Muscle of leg (tissue), 16 donors: ENCODE measurements at places on chromosomes 3 and 15. TPM values are rescaled to one million over a fixed set of nuclear protein-coding genes. Genes with fewer than 3 reads are reported as not detected.
A peak's percentile ranks its signal among the peaks of the same experiment; 100 is the strongest.

GRCh38 chr3:187748050-187748481 lies 2.8 kb upstream of the BCL6 start:
- H3K4me3 ChIP-seq = no peak overlapping the region
- H3K4me1 ChIP-seq = peaks cover 23% of the 10 kb centered on the region
- peak; percentile 94 for DNase-seq
- no peaks in the 10 kb centered on the region for H3K36me3 ChIP-seq

- no peak for DNase-seq
- no peaks in the 10 kb centered on the region for H3K27me3 ChIP-seq
- peaks cover 8% of the 10 kb centered on the region for H3K36me3 ChIP-seq
- peaks cover 7% of the 10 kb centered on the region for H3K4me1 ChIP-seq
- no peak overlapping the region for H3K4me3 ChIP-seq
These were observed 77.4 kb downstream of the FLNB start for GRCh38 chr3:58085616-58086015.

Gene AP3B2
- total RNA-seq = 0.18 TPM

DNA sequence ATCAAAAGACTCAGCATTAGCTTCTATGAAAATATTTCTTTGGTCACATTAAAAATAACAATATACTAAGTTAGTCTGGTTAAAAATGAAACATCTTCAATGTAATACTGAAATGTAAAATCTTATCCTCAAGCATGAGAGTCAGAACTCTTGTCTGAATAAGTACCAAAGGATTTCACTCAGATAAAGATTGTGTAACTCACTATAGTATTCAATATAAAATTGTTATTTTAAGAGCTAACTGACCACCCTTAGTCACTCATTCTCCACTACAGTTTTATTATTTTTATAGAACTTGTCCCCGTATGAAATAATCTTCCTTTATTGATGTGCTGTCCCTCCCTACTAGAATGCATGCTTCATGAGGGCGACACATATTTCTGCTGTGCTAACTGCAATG lies 426.3 kb downstream of the MECOM start:
- no peak overlapping the region for H3K4me3 ChIP-seq
- no peak for DNase-seq
- H3K4me1 ChIP-seq = no peaks in the 10 kb centered on the region
- H3K36me3 ChIP-seq = no peaks in the 10 kb centered on the region

Gene OSBPL10
- 7.6 TPM for total RNA-seq

Gene CTXND1
- 0.44 TPM for total RNA-seq

DNA sequence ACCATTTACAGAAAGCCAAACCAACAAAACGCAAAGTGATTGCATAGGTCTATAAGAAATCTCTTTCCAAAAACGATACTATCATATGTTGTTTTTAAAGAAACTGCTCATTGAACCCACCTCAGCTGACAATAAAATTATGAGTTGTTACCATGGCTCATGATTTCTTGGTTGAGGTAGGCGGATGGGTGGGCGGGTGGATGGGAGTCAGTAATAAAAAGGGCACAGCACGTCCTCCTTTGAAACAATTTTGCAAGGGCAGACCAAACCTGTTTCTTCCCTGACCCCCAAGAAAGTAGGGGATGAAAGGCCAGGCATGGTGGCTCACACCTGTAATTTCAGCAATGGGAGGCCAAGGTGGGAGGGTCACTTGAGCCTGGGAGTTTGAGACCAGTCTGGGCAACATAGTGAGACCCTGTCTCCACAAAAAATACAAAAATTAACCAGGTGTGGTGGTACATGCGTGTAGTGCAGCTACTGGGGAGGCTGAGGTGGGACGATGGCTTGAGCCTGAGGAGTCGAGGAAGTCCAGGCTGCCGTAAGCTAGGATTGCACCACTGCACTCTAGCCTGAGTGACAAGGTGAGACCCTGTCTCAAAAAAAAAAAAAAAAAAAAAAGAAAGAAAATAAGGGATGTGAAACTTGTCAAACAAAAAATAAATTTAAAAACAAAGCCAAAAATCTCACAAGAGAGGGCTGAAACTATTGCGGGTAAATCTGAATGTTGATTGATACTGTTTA lies 2.1 kb downstream of the ABHD10 start:
- no peaks in the 10 kb centered on the region for H3K36me3 ChIP-seq
- no peak for DNase-seq
- no peak overlapping the region for H3K4me3 ChIP-seq
- H3K27me3 ChIP-seq = no peaks in the 10 kb centered on the region
- no peak overlapping the region for H3K27ac ChIP-seq

Gene POPDC2
- 16.1 TPM for total RNA-seq

Gene TMEM43
- total RNA-seq = 66.1 TPM

DNA sequence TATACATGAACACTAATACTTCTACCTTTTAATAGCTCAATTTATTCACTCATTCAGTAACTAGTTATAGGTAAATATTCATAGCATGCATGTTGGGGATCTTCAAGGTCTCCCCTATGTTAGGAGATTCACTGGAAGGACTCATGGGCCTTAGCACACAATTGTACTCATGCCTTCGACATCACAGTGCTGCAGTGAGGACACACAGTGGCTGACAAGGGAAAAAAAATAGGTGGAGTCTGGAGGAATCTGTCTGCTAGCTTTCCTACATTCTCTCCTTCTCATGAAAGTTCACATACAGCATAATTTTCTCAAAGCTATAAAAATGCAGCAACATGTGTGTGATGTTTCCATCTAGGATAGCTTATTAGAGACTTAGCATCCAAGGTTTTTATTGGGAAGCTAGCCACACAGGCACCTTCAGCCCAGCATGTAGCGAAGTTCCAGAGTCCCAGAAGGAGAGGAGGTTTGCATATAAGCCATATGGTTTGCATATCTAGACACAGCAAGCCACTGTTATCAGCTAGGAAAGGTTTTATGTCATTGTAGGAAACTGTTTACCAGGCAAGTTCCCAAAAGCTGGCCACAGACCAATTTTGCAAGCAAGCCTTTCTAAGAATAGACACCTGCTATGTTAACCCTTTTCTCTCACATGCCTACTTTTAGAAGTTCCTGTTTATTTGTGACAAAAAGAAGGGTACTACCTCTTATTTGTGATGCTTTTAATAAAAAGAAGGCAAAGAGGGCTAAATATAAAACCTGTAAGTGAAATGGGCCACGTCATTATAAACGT lies 46.4 kb downstream of the MORC1 start:
- no peaks in the 10 kb centered on the region for H3K36me3 ChIP-seq
- no peaks in the 10 kb centered on the region for H3K4me1 ChIP-seq
- peak; percentile 33 for DNase-seq
- H3K27me3 ChIP-seq = no peaks in the 10 kb centered on the region
- H3K4me3 ChIP-seq = no peak overlapping the region
- H3K27ac ChIP-seq = no peak overlapping the region

DNA sequence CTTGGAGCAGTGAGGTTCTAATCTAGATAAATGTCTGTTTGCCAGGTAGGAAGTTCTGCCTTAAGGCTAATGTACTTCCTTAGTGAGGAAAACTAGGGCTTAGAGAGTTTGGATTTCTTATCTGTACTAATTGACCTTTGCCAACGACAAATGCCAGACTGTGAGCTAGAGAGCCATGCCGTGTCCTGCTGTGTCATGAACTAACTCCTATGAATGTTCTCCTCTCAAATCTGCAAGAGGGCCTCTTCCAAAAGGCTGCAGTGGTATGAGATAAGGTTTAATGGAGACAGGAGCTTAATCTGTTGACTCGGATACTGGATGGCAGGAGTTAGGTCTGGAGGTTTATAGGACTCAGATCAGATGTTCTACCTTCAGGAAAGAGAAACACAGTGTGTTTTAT lies 524.9 kb downstream of the NTRK3 start:
- H3K36me3 ChIP-seq = no peaks in the 10 kb centered on the region
- no peak overlapping the region for H3K4me3 ChIP-seq

DNA sequence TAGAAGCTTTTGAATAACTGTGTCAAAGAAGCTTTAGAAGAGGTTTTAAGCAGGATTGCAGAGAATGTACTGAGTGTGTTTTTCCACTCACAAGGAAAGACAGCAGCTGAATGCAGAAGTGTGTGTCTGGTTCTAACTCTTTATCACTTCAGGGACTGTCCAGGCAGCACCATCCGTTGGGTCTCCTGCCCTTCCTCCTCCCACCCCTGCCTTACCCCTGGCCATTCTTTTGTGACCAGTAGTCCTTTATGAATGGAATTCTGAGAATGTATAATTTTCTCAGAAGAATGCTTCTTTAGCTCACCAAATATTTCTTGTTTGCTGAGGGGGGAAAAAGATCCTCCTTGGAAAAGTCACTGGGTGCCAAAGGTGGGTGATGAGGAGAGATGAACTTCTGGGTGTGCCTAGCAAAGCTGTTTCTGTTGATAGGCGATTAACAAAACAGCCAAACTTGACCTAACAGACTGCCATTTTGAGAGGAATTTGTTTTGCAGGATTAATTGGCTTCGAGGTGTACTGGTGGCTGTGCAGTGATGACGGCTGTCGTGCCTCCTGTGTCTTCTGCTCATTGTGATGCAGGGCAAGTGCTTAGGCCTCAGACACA lies 70.9 kb downstream of the IGF1R start:
- H3K27me3 ChIP-seq = no peaks in the 10 kb centered on the region
- H3K4me1 ChIP-seq = peaks cover 51% of the 10 kb centered on the region
- no peaks in the 10 kb centered on the region for H3K36me3 ChIP-seq
- no peak overlapping the region for H3K4me3 ChIP-seq

DNA sequence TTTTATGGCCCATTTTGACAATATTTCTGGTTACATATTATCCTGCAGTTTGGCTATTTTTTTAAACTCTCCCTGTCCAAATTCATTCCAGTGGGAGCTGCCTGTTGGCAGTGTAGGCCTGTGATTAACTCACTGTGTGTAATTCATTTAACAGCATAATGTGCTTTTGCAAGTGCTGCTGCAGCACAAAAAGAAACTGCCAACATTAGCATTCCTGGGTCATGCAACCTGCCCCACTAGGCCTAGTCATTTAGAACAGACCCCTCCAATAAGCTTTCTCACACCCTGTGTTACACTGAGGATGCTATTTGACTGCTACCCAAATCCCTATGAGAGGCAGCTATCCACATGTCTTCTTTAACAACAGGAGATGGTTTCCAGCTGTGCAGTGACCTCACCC lies 251.2 kb upstream of the UBE2E2 start:
- H3K4me1 ChIP-seq = peaks cover 10% of the 10 kb centered on the region
- no peaks in the 10 kb centered on the region for H3K36me3 ChIP-seq
- H3K4me3 ChIP-seq = no peak overlapping the region
- H3K27ac ChIP-seq = no peak overlapping the region

DNA sequence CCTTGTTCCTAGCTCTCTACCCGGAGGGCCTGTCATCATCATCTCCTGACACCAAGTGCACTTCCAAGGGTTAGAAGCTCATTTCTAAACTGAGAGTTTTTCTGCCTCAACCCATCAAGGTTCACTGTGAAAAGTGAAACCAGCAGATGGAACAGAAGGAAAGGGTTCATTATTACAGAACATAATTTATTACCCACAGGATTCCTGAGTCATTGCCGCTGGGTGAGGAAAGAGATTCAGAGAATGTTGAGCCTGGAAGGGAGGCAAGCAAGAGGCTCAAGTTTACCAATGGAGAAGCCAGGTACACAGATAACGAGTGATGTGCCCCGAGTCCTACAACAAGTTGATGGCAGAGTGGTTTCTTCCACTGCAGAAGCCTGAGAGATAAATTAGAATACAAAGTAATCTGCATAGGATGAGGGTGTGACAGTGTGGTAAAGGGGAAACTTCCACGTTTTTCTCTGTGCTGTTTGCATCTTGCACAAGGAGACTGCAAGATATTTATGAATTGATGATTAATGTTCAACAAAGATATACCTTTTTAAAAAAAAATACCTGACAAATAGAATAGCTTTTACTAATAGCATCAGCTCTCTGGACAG lies 80.5 kb upstream of the SETMAR start:
- H3K4me3 ChIP-seq = no peak overlapping the region
- no peaks in the 10 kb centered on the region for H3K4me1 ChIP-seq
- no peaks in the 10 kb centered on the region for H3K27me3 ChIP-seq
- no peak overlapping the region for H3K27ac ChIP-seq

- H3K27ac ChIP-seq = no peak overlapping the region
- no peaks in the 10 kb centered on the region for H3K36me3 ChIP-seq
- no peaks in the 10 kb centered on the region for H3K27me3 ChIP-seq
- DNase-seq = no peak
- H3K4me1 ChIP-seq = no peaks in the 10 kb centered on the region
- H3K4me3 ChIP-seq = no peak overlapping the region
These were observed 100.0 kb upstream of the TRIM42 start for GRCh38 chr3:140577911-140578310.

Gene SCN5A
- total RNA-seq = 1.9 TPM

- no peak overlapping the region for H3K4me3 ChIP-seq
- H3K27ac ChIP-seq = peak overlapping the region; percentile 74
- H3K36me3 ChIP-seq = no peaks in the 10 kb centered on the region
These were observed 440.7 kb upstream of the THBS1 start for GRCh38 chr15:39140060-39140604.

Gene MCTP2
- 0.98 TPM for total RNA-seq

GRCh38 chr3:71064291-71064955 lies 519.1 kb downstream of the FOXP1 start:
- peak overlapping the region; percentile 78 for H3K4me3 ChIP-seq
- peak overlapping the region; percentile 89 for H3K27ac ChIP-seq
- peak; percentile 88 for DNase-seq
- H3K27me3 ChIP-seq = no peaks in the 10 kb centered on the region

Gene LRRC15
- total RNA-seq = 1.7 TPM

DNA sequence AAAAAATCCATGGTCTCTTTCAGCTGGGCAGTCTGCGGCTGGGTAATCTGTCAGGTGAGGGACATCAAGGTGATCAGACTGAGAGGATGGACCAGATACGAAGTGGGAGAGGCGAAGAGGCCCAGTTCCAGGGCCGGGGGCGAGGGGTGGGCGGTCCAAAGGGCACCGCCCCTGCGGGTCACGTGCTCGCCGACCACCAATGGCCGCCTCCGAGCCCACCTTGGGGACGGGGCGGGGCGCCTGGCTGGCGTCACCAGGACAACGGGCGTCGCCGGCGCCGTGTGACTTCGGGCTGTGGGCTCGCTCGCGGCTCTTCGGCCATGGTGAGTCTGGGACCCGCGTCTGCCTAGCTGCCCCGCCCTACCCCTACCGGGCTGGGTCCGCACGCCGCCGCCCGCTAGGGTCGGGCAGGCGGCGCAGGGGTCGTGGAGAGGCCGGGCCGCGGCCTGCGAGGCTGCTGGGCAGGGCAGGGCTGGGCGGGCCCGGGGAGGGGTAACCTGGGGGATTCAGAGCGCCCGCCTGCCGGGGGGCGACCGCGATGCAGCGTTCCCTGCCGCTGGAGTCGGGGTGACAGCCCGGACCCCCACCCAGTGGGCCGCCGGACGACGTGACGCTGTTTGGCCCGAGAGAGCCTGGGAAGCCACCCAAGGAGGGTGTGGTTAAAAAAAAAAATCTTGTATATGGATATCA lies at the start of gene FBXL2:
Gene FBXL2 (plus strand): TSS at position 250 of the 690 bp plus-strand sequence. CDS start 71 bp downstream, at position 321.
- no peaks in the 10 kb centered on the region for H3K27me3 ChIP-seq
- H3K4me3 ChIP-seq = peak within 1 kb of the TSS; percentile 66
- peaks cover 5% of the 10 kb centered on the region for H3K4me1 ChIP-seq
- no peaks in the 10 kb centered on the region for H3K36me3 ChIP-seq
- H3K27ac ChIP-seq = no peak within 1 kb of the TSS

DNA sequence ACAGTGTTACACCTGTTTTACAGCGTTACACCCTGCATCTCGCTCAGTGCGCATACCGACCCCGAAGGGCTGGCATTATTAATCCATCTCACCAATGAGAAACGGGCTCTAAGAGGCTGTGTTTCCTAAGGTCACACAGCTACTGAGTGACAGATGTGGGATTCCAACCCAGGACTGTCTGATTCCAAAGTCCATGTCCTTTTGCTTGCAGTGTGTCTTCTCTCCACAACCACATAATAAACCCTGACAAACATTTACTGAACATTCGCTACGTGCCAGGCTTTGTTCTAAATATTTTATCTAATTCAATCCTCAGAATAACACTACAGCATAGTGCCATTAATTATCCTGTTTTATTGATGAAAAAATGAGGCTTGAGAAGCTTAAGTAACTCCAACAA lies 79.1 kb downstream of the RAB11A start:
- H3K4me1 ChIP-seq = no peaks in the 10 kb centered on the region
- no peaks in the 10 kb centered on the region for H3K36me3 ChIP-seq
- peaks cover 10% of the 10 kb centered on the region for H3K27me3 ChIP-seq
- H3K27ac ChIP-seq = no peak overlapping the region
- no peak overlapping the region for H3K4me3 ChIP-seq
- DNase-seq = no peak
